Activated CD8-positive, alpha-beta memory T cell treated with anti-CD3 and anti-CD28 coated beads for 4 hours (primary cell): ENCODE measurements at places on chromosomes 7 and 10.

DNA sequence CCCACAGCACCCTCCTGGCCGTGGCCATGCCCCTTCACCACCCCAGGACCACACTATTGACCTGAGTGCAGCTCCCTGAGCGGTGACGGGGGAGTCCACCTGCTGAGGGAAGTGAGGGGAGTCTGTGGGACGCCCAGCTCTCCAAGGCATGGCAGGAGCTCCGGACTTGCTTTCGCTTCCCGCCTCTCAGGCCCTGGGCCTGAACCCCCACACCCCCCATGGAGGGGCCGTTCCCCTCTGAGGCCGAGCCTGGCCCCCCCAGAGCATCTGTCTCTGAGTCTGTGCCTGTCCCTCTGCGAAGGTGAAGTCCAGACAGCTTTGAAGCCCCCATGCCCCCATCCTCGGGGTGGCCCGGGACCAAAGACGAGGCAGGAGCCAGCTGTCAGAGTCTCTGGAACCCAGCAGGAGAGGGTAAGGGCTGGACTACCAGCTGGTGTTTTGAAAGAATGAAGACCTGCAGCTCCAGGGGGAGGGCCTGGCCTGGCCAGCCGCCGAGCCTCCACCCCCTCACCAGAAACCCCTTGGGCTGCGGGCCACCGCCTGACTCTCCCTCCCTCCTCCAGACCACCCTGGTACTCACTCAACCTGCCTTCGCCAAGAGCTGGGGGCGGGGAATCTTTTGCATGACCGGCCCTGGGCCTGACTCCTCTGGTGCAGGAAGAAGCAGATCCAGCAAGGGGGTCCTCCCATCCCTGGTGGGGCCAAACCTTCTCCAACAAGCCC lies 114.0 kb downstream of the PDGFA start:
- no peak for DNase-seq

DNA sequence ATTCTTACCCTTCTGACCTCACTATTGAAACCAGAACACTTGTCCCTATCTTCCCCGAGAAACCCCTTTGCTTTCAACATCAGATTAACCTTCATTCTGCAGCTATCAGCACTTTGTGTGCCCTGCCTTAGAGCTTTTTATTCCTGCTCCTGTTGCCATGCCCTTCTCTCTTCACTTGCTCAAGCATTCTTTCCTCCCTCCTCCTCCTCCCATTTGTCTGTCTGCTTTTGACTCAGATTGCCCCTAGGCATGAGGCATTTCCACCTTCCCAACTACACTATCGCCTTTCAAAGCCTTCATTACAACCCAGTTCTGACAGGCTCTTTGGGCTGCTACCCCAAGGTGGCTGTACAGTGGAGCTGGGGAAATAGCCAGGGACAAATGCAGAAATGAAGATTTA lies 143.3 kb downstream of the SLC25A13 start:
- no peak for DNase-seq

DNA sequence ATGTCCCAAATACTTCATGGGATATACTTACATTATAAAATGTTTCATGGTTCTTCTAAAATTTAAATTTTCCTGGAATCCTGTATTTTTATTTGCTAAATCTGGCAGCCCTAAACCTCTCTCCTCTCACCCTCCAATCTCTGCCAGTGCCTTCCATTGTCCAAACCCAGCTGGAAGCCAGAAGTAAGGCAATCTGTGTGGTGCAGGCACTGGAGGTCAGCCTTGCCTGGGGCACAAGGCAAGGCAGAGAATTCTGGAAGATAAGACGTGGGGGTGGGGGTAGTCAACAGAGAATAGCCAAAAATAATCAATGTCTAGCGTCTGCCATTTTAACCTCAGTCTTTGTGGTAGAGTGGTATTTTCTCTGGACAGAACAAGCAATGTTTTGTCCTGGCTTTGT lies 381.7 kb downstream of the GPAM start:
- no peak for DNase-seq

- DNase-seq = no peak
These were observed 149.8 kb upstream of the PRKCQ start for GRCh38 chr10:6729861-6730344.

DNA sequence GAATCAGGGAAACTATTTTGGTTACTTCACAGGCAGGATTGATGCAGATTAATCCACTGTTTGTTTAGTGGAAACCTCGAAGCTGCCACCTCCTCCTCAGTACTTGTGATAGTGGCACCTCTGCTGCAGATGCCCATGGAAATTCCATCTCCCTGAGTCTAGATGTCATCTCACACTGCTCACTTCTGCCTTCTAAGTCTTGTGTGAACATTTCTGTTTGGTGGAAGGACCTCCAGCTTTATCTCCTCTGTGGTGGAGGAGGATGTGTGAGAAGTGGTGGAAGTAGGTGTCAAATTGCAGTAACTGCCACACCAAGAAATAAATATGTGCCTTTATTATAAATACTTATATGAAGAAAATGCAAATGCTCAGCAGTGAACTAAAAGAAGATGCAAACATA lies 25.8 kb upstream of the GPR141 start:
- no peak for DNase-seq

- DNase-seq = no peak
These were observed 66.2 kb upstream of the PDGFA start for GRCh38 chr7:585873-586272.

- DNase-seq = no peak
These were observed 3.7 kb downstream of the NOD1 start for GRCh38 chr7:30474893-30475292.

- no peak for DNase-seq
These were observed 158.5 kb downstream of the TRIL start for GRCh38 chr7:28799619-28800018.

DNA sequence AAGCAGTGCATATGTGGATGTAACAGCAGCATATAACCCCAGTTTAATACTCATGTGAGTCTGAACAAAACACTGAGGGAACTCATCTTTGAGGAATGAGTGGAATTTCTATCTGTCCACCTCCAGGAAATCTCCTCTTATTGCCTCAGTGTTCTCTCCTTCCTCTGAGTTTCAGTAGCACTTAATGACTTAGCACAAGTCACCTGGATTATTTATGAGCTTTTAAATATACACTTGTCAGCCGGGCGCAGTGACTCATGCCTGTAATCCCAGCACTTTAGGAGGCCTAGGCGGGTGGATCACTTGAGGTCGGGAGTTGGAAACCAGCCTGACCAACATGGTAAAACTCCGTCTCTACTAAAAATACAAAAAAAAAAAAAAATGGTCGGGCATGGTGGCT lies 4.3 kb downstream of the LRRC20 start:
- no peak for DNase-seq

DNA sequence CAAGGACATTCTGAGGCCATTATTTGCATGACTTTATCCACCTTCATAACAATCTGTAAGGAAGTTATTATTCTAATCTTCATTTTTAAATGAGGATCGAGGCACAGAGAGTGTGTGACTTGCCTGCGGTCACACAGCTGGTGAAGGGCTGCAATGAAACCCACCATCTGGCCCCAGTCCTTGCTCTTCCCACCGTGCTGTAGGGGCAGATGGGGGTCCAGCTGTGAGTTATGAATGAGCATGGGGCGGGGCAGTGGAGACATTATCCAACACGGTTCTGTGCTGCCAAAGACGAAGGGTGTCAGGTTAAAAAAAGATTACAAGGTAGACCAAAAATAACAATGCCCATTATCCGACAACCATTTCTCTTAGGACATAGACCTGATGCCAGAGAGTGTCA lies 417.5 kb upstream of the MGMT start:
- DNase-seq = no peak

- no peak for DNase-seq
These were observed 7.0 kb downstream of the EBF3 start for GRCh38 chr10:129956876-129957673.

GRCh38 chr7:152521420-152522337 lies 85.9 kb upstream of the KMT2C start:
- no peak for DNase-seq

- no peak for DNase-seq
These were observed 509.1 kb upstream of the PCDH15 start for GRCh38 chr10:55310143-55310542.

DNA sequence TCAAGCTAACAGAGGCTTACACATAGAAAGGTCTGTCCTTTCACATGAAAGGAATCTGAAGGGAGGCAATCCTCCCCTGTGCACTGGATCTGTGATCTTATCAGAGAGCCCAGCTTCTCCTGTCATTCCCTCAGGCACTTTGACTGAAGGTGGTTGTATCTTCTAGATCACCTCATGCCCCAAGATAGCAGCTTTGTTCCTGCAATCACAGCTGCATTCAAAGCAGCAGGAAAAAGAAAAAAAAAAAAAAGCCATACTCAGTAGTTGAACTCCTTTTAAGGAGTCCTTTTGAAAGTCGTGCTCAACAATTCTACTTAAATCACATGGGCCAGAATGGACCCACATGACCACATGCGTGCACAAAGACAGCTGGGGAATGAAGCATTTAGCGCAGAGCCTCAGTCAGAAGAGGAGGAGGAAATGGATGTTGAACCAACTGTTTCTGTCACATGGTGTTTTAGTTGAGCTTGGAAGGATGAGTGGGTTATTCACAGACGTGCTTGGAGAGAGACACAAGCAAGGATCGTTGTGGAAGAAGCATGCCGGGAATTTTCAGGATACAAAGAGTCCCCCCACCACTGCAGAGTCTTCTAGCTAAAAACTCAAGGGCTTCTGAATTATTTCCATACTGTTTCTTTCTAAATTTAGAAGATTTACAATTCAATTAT lies 13.0 kb upstream of the PFKP start:
- no peak for DNase-seq

DNA sequence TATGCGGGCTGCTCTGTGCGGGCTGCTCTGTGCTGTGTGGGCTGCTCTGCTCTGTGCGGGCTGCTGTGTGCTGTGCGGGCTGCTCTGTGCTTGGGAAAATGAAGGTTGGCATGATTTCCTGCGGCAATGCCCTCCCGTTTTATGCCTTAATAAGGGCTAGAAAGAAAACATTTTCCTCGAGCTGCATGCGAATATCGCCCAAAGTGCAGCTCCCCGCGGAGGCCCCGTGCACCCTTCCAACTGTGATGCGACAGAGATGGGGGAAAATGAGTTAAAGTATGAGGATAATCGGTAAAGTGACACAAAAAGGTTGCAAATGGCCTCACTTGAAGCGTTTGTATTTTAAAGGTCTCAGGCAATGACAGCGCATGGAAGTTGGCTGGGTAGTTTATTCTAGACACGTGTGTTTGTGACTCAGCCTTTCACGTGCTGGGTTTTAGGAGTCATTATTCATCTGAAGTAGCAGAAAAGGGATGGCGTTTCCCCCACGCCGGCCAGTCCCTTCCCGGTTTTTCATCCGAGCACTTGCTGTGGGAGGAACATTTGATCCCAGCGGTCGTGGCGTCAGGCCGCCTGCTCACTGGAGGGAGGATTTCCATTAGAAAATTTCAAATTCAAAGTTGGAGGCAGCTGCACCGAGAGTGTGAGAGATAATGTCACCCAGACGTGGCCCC lies 220.7 kb downstream of the ADARB2 start:
- DNase-seq = no peak

DNA sequence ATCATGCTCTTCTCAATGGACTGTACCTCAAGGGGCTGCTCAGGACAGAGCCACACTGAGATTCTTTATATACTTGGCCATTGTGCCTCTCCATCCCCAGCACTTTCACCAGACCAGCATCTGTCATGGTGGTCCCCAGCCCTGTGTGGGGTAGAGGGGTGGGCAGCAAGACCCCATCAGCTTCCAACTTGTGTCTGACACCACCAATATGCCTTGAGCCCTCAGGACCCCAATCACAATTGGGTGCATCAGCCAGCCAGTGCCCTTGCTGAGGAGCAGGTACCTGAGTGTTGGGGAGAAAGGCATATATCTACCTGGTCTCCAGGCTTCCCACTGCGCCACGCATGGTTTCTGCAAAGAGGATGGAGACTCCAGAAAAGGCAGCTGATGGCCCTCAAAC lies 56.3 kb downstream of the GRID1 start:
- DNase-seq = no peak

GRCh38 chr10:7412237-7412927 lies 1.5 kb upstream of the SFMBT2 start:
- DNase-seq = no peak

DNA sequence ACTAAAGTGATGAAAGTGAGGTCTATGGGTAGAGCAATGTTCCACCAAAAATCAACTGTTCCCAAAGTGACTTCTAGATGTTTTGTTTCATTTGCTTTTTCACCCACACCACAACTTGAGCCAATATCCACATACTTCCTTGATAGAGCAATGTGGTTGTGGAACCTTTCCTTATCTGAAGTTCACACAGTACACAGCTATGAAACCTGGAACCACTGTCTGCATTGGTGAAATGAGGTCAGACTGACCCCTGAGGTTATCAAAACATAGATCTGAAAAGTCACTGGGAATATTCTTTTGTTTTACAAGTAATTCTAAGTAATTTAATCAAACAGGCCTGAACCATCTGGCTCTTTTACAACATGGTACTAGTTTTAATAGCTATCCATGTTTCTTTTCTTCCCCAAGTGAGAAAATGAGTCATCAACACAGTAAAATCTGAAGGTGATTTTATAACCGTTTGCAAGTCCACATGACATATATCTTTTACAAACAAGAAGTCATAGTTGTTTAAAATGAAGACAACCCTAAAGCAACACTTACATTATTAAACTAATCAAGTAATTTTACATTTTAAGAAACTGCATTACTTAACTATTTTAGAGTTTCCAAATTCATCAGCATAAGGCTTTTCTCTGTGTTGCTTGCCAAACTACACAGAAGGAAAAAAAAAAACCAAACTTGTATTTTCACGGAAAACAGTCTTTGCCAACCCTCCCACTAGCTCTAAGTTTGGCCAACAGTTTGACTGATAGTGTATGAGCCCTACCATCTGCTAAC lies 80.3 kb downstream of the LRRC17 start:
- DNase-seq = no peak

GRCh38 chr7:155702616-155703015 lies 58.2 kb downstream of the RBM33 start:
- no peak for DNase-seq

- no peak for DNase-seq
These were observed 38.2 kb downstream of the PAPOLB start for GRCh38 chr7:4823441-4824119.

GRCh38 chr7:128398016-128398840 lies 11.6 kb downstream of the IMPDH1 start:
- DNase-seq = no peak

- DNase-seq = peak; percentile 39
These were observed 123.4 kb downstream of the NT5C2 start for GRCh38 chr10:103069453-103070331.

GRCh38 chr10:99276848-99277486 lies 41.3 kb upstream of the HPSE2 start:
- no peak for DNase-seq

GRCh38 chr7:2710901-2711551 lies 23.0 kb downstream of the AMZ1 start:
- DNase-seq = no peak

GRCh38 chr10:73910764-73911552 lies at the start of gene PLAU:
Gene PLAU (plus strand): TSS chr10:73911132. CDS start chr10:73911556, 424 bp downstream.
- no peak for DNase-seq

- no peak for DNase-seq
These were observed 38.2 kb downstream of the NRAP start for GRCh38 chr10:113625461-113626186.

- DNase-seq = no peak
These were observed 31.9 kb downstream of the DUSP5 start for GRCh38 chr10:110529596-110530011.

DNA sequence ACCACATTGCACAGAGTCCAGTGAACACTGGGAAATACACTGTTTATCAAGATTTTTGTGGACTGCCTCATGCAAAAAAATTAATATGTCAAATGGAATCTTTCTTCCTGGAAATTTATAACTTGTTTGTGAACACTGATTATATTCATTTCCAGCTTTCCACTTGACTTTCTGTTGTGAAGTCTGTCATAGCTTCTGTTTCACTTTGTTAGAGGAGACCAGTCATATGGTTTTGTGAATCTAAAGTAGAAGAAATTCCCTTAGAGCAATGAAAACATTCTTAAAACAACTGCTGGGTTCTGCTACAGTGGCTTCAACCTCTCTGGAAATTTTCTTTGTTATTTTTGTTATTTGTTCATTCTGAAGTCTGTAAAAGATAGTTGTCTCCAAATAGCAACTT lies 349.5 kb upstream of the NFE2L3 start:
- no peak for DNase-seq
